NCI-H1105 (cell line): ENCODE measurements at places on chromosomes 3 and 15.

- DNase-seq: no peak
Observed at GRCh38 chr15:60392601-60392985, 5.2 kb downstream of the ANXA2 start.

DNA sequence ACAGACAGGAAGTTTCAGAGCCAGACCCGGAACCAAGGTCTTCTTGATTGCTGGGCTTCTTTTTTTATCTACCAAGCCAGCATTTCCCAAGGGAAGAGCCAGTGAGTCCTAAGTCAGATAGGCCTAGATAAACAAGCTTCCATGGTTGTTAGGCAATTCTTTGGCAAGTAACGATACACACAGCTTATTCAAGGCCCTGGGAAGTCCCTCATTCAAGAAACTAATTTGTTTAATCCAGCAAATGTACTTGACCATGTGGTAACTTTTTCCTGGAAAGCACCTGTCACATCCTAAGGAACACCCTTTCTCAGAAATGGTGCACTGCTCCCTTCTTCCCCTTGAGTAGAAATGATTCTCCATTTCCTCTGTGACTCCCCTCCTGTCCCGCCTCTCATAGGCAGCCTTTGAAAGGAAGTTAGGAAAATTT is 209.9 kb downstream of the ITPR1 start:
- DNase-seq: no peak

DNA sequence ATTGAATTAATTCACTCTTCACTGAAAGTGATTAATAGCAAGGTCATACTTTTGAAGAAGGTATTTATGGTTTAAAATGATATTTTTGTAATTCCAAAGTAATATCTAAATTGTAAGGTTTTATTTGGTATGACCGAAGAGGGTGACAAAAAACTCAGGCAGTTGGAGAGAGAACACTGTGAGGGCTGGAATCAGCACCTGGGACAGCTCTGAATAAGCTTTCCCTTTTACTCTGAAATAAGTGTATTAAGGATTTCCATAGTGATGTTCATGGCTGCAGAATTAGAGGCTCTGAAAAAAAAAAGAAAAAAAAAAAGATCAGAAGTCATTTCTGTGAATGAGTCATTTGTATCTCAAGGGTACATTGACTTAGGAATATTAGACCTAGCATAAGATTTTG is 299.5 kb downstream of the IL5RA start:
- no peak for DNase-seq

DNA sequence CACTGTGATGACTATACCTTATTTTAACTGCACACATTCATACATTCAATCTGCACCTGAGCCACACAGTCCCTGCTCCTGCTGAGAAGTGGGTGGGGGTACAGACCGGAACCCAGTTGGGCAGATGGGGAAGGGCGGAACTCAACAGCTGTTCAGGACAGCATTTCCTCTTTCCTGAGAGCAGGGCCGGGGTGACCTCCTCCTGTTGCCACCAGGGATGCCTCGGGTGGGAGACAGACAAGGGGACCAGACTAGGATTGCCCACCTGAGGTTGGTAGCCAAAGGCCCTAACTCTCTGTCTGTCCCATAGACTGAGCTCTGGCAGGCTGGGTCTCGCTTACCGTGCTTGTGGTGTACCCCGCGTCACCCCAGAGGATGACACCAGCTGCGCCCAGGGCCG is 3.9 kb downstream of the HYAL2 start:
- DNase-seq: no peak

DNA sequence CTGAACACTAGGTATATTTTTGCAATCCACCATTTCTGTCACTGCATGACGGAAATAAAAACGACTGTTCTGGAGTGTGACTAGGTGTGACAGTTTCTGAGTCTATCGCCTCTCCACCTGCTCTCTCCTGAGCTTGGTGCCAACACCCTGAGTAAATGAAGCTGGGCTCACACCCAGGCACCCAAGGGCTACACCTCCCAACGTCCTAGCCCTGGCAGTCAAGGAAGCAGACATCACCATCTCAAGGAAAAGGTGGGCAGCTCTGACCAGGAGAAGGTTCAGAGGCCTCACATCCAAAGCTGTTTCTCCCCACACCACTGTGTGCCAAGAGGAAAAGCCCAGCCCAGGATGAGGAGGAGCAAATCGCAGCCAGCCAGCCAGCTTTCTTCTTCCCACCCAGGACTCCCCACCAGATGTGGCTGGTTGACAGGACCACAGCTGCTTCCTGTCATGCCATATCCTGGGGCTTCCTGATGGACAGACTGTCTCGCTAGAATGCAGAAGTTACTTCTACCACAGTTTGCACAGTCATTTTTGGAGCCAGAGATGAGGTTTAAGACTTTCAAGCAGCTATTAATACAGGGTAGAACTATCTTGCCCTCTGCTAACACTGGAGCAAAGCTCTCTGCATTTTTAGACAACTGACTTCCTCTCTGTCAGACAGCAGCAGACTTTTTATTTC is 3.3 kb downstream of the SCAMP2 start:
- no peak for DNase-seq

DNA sequence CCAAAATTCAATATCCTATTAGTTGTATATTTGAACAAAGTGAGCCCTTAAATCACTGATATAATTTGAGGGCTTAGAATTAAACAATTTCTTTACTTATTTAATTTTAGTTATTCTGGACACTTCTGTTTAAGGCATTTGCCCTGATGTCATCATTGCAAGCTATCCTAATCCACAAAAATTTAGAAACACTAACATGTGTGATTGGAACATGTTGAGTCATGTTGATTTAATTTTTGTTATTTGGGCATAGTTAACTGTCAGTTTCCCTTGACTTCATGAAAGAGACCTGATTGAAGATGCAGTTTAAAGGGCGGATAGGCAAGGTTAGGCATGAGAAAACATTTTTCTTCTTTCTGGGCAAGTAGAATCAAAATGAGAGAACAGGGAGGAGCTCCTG is 682.6 kb downstream of the ROBO1 start:
- DNase-seq: no peak

GRCh38 chr3:12766541-12766940 is 7.5 kb upstream of the TMEM40 start:
- DNase-seq: no peak

- DNase-seq: no peak
Observed at GRCh38 chr3:66392966-66393332, 107.9 kb downstream of the LRIG1 start.

DNA sequence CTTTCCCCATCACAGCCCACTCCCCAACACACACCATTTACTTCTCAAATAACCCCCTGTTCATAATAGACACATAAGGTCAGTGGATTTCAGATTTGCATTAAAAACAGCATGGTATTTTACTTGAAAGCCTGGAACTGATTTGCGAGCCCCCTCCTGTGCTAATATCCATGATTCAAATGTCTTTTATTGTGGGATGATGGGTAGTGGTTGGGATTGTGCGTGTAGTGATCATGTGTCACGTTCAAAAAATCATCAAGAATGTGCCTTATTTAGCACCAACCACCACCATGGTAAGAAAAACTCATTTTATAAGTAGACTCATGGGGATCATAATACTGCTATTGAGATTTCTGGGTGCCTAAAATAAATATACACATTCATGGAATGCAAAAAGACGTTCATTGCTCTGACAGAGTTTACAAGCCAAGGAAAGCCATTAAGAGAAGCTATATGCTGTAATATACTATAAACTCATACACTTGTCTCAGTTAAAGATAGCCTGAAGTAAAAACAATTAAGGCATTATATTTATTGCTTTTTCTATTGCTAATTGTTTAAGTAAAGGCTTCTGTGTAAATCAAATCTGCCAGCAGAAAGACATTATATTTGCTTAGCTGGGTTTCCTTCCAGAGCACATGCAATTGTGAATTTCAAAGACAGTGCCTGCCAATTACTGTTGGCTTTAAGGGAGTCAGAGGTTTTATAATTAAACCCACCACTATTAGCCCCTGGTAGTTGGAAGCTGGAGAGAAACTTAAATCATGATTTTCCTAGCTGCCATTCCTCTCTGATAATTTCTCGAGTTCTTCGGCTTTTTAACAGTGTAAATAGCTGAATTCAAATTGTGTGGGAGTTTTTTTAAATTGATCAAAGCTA is 4.0 kb downstream of the TRAT1 start:
- no peak for DNase-seq

DNA sequence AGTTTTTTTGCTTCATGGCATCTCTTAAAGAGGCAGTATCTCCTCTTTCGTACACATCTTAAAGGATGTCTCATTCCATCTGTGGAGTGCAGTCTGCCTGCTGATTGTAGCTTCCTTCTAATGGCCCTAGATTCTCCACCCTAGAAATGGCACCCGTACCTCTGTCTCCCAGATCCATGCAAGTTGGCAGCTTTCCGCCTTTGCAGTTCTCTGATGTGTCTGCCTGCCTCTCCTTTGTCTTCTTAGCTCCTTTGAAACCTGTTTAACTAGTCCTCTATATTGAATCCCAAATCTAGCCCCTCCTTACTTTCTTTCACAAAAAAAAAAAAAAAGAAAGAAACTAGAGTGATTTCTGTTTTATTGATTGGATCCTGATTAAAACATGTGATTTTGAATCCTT is 1025.0 kb downstream of the ZPLD1 start:
- no peak for DNase-seq

GRCh38 chr3:172051957-172052354 is 12.6 kb downstream of the FNDC3B start:
- DNase-seq: no peak

GRCh38 chr3:32321095-32321790 is 70.4 kb upstream of the CMTM7 start:
- no peak for DNase-seq

DNA sequence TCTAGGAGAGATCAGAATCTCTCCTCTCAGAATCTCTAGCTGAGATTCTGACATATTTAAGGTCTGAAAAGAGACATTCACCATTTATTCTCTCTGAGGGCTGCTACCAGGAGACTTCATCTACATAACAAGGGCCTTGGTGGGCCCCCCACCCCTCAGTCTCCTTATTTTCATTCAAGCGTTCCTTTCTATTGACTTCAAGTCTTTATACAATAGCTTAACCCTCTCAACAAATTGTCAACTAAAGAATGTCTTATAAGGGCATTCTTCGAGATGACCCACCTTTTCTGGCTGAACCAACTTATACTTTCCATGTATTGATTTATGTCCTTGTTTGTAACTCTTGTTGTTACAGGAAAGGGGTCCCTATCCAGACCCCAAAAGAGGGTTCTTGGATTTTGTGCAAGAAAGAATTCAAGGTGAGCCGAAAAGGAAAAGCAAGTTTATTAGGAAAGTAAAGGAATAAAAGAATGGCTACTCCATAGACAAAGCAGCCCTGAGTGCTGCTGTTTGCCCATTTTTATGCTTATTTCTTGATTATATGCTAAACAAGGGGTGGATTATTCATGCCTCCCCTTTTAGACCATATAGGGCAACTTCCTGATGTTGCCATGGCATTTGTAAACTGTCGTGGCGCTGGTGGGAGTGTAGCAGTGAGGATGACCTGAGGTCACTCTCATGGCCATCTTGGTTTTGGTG is 209.5 kb upstream of the ALCAM start:
- no peak for DNase-seq

DNA sequence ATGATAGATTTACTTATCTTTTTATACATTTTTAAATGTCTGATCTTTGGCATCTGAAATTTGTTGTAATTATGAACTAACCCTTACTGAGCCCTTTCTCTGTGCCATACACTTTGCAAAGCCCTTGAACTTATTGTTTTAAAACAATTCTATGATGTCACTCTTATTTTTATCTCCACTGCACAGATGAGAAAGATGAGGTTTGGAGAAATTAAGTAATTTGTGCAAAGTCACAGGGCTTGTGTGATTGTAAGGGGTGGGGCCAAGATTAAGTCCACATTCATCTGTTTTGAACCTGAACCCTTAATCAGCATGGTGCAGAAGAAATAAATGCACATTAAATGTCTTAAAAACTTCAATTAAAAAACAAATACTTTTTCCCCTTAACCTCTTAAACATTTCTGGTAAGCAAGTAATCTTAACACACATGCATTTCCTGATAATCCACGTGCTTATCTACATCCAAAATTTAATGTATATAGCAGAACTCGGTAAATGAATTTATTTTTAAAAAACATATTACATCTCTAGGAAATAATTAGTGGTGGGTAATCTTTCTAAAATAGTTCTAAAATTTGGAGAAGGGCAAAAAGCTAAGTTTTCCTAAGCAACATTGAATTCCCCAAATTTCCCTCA is 189.8 kb upstream of the TBC1D5 start:
- DNase-seq: no peak

- DNase-seq: no peak
Observed at GRCh38 chr15:100721758-100722550, 119.6 kb downstream of the ASB7 start.

- DNase-seq: no peak
Observed at GRCh38 chr15:63052077-63052841, 9.7 kb downstream of the TPM1 start.

DNA sequence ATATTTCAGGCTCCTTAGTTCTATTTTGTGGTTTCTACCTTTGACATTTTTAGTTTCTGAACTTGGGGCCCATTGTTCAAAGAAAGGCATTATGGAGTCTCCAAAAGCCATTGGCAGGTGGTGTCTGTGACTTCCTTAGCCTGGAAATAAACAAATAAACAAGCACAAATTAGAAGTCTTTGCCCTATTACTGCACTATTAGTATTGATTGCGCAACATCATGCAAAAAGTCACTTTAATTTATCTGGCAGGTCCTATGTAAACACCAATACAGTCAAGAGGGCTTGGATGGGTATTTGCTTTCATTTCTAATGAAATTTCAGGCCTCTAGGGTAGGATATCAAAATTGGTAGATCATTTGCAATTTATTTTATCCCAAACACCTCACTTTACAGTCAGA is 85.6 kb downstream of the LPP start:
- no peak for DNase-seq

DNA sequence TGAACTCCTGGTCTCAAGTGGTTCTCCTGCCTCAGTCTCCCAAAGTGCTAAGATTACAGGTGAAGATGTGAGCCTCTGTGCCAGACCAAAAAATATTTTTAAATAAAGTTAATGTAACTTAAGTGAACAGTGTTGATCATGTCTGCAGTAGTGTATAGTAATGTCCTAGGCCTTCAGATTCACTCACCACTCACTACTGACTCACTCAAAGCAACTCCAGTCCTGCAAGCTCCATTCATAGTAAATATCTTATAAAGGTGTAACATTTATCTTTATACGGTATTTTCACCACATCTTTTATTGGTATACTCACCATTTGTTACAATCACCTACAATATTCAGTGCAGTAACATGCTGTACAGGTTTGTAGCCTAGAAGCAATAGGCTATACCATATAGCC is 264.2 kb downstream of the ULK4 start:
- no peak for DNase-seq

- no peak for DNase-seq
Observed at GRCh38 chr3:186354100-186354499, 7.9 kb downstream of the DGKG start.

DNA sequence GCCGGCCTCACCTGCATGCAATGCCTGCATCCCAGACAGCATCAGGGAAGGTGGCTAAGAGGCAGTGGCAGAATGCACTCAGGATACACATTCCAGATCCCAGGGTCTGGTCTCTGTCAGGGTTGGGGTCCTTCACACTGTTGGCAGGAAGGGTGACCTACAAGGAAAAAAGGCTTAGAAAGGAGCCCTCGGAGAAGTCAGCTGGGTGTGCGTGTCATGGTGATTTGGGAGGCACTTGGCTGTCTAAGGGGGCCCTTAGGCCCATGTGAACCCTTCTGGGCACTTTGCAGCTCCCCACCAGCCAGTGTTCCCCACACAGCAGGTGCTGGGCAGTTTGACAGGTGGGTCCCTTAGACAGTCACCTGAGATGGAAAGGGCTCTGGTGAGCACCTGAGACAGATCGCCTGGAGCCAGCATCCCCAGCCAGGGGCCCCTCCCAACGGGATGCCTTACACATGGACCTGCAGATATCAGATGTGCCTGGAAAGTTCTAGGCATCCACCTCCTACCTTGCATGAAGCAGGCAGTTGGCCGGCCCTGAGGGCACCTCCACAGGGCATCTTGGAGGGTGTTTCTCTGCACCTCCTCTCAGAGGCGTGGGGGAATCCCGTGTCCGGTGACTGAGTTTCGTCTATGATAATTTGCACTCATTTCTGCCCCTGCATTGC is 131.6 kb downstream of the LRRK1 start:
- DNase-seq: no peak
